ENCODE measurements at places on chromosomes 6 and 20.

GRCh38 chr20:52309181-52309580 lies 117.6 kb upstream of the ZFP64 start:
- no peak for DNase-seq

- no peak for DNase-seq
Measured at GRCh38 chr20:56735084-56735642, 106.1 kb downstream of the TFAP2C start.

DNA sequence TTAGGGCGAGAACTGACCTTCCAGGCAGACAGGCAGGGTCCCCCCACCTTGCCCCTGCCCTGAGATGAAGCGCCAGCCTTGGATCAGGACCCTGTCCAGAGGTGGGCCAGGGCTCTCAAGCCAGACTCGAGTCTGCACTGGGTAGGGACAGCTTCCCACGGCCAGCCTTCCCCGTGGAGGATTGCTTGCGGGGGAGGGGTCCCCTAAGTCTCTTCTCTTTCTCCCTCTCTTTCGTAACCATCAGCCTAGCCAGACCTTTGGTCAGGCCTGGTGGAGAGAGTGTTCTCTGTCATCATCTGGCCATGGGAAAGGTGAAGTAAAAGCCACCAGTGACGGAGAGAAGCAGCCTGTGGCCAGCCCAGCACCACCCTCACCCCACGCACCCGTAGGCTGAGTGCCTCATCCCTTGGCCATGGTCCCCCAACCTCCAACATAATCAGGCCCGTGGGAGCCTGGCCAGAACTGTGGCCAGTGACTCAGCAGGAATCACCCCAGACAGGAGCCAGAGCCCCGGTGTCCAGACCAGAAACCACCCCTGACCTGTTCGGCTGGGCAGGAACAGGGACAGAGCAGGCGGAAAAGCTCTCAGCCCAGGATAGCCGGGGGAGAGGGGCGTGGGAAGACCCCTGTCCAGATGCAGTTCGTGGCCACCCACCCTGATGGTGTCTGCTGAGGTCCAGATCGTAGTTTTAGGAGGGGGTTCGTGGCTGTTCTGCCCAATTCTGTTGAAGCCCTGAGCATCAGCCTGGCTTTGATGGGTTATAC lies 47.1 kb downstream of the SNAI1 start:
- DNase-seq, result peak; percentile 67

DNA sequence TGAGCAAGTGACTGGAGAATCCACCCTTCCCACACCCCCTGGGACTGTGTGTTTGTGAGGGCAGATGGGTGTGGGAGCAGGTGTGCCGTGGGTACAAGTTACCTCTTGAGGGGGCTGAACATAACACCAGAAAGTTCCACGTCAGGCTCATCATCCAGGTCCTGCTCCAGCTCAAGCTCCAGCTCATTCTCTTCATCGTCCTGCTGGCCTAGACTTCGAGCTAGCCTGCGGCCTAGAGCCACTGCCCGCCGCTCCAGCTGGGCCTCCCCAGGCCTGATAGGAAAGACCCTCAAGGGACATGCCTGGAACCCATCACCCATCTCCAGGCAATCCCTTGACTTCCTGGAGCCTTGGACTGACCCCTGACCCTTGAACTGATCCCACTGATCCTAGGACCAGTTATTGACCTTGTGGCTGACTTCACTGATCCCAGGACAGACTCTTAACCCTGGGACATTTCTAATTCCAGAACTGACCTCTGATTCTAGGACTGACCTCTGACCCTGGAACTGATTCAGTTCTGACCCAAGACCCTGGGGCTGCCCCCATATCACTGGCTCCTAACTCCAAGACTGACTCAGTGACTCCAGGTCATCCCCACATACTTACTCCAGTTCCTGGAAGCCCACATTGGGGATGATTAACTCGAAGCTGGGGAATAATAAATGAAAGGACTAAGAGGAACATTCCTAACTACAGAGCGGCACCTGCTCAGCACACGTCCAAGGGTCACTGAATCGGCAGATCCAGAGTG lies 11.8 kb upstream of the SPAG4 start:
- DNase-seq, result no peak

GRCh38 chr6:43728586-43728985 lies 41.0 kb upstream of the MRPS18A start:
- DNase-seq, result no peak

DNA sequence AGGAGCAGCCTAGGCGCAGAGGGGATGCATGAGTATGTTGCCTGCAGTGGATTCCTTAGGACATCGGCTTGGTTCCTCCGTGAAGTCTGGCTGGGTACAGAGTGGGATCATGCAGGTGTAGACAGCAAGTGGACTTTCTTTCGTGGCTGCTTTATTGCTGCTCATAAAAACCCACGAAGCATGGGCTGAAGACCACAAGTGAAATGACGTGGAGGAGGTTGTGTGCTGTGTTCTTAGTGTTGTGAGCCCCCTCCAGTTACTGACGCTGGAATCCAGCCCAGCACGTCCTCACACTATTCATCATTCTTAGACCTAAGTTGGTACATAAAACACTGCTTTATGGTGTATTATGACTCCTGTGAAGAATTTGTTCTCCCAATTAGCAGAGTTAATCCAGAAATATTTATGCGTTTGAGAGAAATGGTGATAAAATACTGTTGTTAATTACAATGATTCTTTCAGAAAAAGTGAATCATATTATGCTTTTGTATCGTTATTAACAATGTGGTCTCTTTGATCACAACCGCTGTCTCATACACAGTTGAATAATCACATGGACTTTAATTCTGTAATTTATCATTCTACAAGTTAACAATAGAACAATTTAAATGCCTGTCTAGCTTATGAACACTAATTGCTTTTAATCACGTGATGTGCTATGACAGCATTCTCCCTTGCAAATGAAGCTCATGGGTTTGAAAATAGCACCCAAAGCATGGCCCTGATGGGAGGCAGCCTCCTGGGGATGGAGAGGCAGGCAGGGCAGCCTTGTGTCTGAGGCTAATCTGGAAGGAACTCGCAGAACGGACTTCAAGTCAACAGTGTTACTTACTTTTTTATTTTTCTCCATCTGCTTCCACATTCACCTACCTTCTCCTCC lies 233.9 kb upstream of the SYNDIG1 start:
- DNase-seq, result no peak

DNA sequence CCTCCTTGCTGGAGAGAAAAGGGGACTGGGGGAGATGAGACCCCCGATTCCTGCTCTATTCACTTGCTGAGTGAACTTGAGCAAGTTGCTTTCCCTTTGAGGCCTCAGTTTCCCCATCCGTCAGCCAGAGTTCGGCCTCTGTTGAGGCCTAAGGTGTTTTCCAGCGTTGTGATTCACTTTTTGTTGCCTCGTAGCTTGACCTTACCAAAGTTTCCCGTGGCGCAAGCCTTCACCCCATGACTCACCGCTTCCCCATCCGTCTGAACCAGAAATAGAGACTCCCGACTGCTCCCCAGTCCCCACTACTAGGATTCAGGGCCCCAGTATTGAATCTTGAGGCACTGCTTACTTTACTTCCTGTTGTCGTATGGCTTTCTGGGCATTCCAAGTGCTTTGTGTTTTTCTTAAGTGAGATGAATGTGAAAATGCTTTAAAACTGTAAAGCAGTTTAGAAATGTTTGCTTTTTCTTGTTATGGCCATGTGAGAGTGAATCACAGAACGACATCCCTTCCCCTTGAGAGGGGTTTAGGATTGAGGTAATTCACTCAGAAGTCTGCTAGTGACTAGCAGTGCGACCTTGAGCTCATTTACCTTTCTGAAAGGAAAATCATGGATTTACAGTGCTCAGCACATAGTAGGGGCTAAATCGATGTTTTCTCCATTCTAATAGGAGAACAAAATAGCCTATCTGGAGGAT lies 1.2 kb downstream of the CHMP4B start:
- peak; percentile 92 for DNase-seq

DNA sequence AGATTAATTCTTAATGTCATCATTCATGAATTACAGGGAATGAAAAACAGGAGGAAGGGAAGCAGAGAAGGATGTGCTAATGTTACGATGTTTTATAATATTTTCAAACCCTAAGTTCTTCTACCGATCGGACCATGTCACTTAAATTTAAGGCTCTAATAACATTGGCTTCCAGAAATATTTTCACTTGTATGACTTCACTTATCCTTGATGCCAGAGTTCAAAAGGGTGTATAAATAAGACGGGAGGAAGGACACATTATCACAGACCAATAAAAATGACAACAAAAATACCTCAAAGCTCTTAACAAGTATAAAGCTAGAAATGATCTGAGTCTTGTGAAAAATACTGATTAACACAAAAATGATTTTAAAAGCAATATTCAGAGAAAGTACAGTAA lies 370.4 kb upstream of the CITED2 start:
- DNase-seq, result no peak

DNA sequence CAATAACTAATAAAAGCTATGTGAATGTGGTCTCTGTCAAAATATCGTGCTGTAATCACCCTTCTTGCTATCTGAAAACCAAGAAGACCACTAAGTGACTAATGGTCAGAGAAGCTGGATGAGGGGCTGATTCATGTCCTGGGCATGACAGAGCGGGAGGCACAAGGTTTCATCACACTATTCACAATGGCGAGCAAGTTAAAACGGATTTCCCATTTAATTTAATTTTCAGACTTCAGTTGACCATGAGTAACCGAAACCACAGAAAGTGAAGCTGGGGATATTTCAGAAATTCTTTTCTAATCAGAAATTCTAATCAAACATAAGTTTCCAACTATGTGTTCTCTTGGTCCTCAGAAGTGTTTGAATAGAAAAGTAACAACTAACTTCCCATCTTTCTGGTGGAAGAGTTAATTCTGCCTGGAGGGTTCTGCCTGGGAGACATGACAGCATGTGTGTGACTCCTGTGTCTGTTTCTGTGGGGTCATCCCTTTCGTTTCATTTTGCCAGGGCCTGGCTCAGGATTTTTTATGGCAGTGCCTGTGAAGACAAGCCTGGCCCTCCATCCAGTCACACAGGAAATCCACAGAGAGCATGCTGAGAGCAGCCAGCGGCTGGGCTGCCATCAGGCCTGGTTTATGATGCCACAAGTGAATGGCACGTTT lies 98.9 kb downstream of the FAM120B start:
- peak; percentile 98 for DNase-seq

GRCh38 chr6:166058064-166058739 lies 109.4 kb downstream of the TBXT start:
- DNase-seq, result no peak

GRCh38 chr6:111038534-111039252 lies 48.6 kb upstream of the SLC16A10 start:
- no peak for DNase-seq

GRCh38 chr6:105519954-105520353 lies 117.1 kb upstream of the PREP start:
- peak; percentile 15 for DNase-seq

Data from mammary epithelial cell (primary cell).